ENCODE measurements at places on chromosomes 7 and 10.
A peak's percentile ranks its signal among the peaks of the same experiment; 100 is the strongest.

DNA sequence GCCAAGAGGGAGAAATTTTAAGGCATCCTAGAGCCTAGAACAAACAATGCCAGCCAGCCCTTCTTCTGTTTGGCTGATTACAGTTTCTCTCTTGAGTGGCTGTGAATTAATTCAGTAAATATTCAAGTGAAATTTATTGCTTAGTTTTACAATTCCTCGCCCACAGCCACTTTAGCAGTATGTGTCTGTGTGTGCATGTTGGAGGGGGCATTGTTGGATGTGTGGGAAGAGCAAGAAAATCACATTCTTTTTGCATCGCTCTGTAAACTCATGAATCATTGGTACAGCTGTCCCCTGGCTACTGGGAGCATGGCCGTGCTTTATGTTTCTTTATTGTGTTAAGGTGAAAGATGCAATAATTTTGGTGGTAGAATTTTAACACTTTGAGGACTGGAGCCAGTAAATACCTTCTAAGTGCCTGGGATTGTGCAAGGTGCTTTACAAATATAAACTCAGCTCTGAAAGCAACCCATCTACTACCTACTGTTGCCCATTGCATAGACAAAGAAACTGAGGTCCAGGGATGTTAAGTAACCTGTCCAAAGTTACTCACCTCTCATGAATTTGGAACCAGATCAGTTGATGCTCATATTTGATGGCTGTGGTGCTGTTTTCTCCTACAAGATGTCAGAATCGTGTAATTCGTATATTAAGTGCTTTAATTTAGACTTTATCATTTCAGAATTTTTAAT lies 89.9 kb upstream of the BTBD16 start:
- peak; percentile 14 for DNase-seq

DNA sequence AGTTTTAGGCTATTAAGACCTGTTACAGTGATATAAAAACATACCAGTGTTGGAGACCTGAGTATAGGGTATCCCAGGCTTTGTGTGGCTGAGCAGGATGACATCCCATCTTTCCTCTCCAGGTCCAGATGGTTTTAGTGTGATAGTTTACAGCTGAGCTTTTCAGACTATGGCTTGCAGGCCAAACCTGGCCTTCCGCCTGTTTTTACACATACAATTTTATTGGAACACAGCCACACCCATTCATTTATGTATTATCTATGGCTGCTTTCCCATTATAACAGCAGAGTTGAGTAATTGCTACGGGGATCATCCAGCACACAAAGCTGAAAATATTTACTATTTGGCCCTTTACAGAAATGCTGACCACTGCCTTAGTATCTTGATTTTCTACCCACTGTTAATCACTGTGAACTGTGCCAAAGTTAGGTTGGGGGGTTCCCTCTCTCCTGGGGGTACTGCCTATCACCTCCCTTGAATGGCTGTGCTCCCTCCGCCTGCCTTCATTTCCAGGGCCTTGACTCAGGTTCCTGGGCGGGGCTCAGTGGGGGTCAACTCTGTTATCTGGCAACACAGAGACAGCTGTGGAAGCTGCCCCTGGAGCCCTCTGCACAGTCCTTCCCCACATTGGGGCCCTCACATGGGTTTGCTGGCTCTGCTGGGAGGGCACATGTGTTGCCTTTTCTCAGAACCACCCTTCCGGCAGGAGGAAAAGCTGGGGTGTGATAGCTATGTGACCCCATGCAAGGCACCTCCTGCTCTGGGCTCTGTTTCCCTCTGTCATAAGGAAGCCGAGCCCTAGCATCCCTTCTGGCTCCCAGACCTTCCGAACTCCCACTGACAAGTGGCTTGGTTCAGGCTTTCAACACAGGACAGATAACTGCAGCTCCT lies 40.3 kb upstream of the SH2D4B start:
- DNase-seq: no peak

DNA sequence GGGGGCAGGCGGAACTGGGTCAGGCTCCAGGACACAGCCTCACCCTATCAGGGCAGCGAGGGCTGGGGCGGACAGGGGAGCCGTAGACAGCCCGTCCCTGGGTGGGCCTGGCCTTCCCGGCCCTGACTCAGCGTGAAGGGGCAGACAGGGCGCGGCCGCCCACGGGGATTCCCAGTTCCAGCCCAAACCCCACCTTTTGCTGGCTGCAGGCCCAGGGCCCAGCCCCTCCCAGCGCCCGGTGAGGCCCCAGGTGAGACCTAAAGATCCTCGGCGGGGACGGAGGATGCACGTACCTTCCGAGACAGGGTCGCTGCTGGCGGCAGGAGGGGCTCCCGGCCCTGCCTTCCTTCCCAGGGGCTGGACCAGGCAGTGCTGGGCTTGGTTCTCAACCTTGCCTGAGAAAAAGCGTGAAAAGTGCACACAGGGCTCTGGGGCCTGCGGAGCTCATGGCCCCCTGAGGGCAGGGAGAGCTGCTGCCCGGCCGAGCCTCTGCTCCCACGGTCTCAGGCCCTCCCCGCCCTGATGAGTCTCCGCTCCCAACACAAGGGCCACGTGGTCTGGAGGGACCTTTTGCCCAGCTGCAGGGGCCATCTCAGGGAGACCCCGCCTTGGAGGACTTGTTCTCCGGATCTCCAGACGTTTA lies 43.9 kb upstream of the DNAJB6 start:
- DNase-seq: no peak

GRCh38 chr7:20541608-20542349 lies 73.7 kb upstream of the ABCB5 start:
- DNase-seq: no peak

DNA sequence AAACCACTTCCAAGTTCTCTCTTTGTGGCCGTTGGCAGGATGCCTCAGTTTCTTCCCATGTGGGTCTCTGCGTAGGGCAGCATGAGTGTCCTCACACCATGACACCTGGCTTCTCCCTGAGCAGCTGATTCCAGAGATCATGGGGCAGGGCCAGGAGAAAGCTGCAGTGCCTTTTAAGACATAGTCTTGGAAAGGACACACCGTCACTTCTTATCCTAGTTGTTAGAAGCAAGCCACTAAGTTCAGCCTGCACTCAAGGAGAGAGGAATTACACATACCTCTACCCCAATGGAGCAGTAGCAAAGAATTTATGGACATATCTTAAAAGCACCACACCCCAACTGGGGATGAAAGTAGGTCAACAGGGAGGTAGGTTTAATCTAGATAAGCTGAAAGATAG lies 16.4 kb downstream of the NODAL start:
- DNase-seq: no peak

- peak; percentile 84 for DNase-seq
These were observed 24.1 kb downstream of the HIPK2 start for GRCh38 chr7:139753693-139754111.

GRCh38 chr7:50203521-50203920 lies 101.0 kb upstream of the IKZF1 start:
- no peak for DNase-seq

DNA sequence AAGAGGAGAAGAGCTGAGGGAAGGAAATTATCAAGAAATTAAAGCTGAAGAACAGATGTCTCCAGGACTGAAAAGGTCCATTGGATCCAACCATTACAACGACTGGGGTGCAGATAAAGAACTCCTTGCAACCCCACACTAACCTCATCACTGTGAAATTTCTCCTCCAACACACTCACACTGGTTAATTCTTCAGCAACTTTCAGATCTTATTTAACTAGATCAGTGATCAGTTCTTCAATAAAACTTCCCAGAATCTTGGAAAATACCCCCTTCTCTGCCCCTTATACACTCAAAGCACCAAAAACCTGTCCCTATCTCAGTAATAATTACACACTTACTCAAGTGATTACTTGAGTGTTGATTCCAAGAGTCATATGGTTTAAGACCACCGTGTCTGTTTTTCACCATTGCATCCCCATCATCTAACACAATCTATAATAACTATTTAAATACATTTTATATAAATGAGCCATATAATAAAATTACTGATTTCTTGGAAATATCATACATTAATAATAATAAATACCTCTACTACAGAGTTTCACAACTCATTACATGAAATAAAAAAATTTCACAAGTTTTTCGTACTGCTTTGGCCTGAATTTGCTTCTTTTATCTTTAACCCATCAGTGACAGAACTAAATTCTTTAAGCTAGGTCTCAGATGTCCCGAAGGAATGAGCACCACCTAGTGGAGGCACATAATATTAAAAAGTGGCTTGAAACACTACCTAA lies 123.7 kb downstream of the MPP7 start:
- DNase-seq: peak; percentile 24

GRCh38 chr7:128904381-128905197 lies 5.9 kb downstream of the KCP start:
- DNase-seq: peak; percentile 43

- DNase-seq: no peak
These were observed 50.7 kb downstream of the VIM start for GRCh38 chr10:17278607-17279240.

- no peak for DNase-seq
These were observed 79.3 kb downstream of the INSYN2A start for GRCh38 chr10:127117125-127117524.

- DNase-seq: peak; percentile 90
These were observed 32.8 kb upstream of the RHEB start for GRCh38 chr7:151552352-151553028.

DNA sequence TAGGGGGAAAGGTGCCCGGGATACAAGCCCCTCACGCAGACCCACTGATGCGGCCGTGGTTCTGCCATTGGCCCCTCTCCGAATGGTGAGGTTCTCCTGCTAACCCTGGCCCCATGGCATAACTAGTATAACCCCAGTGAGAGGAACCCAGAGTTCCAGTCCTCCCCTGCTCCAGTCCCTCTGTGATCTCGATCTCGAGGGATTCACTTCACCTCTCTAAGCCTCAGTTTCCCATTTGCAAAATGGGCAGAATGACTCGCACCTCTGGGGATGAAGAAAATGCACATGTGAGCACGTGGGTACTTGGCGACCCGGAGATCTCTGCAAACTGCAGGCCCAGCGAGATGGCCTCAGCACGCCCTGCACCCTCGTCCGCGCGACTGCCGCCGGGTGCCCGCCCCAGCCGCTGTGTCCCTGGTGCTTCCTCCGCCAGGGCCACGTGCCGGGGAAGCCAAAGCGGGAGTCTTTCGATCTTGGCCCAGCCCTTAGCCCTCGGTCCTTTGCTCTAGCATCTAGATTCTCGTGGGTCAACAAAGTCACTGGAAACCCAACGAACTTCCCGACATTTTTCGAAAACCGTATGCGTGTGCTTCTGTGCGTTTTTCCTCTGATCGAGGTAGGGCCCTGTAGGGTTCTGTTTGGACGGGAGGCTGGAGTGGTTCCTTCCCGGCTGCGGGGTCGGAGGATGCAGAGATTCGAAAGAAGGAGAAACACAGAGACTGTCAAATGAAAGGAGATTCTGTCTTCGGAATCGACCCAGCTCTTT lies 169.8 kb downstream of the UBE2H start:
- no peak for DNase-seq

GRCh38 chr7:121449329-121449728 lies 53.2 kb upstream of the FAM3C start:
- DNase-seq: no peak

DNA sequence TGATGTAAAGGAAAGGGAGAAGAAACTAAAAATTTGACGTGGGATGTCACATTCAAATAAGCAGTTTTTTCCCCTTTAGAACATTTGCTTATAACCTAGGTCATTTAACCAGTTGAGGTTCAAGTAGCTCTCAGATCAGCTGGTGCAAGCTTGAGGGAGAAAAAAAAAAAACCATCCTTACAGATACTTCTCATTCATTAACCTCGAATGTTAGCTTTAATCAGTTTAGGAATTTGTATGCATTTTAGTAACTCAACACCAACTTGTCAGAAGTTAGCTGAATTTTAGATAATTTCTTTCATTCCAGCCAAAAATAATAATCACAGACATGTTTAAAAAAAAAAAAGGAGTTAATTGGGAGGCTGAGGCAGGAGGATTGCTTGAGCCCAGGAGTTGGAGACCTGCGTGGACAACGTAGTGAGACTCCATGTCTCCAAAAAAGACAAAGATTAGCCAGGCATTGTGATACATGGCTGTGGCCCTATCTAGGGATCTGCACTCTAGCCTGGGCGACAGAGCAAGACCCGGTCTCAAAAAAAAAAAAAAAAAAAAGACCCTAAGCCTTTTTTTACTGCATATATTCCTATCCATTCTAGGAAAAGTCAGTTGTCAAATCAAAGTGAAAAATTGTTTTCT lies 46.2 kb downstream of the BMPR1A start:
- DNase-seq: no peak

- DNase-seq: no peak
These were observed 225.5 kb downstream of the ANKRD7 start for GRCh38 chr7:118449797-118450567.

DNA sequence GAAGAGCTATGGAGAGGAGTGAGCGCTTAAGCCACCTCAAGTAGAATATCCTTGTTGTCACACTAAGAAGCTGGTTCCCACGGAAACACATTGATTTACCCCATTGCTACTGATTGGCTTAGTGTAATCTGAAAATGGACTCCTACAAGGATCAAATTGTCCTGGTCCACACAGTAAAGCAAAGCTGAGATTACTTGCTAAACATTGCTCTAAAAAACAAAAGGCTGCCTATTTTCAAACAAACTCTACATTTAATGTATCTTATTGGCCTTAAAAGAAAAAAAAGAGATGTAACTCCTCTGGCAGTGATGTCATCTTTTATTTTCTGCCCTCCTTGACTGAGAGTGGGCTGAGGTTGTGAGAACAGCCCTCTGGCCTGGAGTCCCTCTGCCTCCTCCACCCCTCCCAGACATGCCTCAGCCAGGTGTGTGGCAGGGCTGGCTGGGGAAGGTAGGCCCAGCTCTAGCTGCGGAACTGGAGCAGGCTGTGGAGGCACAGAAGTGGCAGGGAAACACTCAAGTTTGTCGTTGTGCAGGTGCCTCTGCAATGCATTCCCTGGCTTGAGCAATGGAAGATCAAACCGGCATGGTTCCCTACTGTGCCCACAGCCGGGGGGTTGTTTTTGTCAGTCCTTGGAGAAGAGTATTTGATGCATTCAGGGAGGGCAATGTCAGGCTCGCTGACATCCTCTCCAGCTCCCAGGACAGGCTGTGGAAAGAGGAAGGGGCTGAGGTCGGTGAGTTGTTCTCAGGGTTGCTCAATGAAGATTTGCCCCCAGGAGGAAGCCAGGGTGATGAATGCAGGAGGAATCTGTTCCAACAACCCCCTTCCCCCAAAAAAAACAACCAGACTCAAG lies 9.1 kb downstream of the KLF6 start:
- DNase-seq: no peak

GRCh38 chr7:155263581-155264143 lies 34.0 kb upstream of the INSIG1 start:
- DNase-seq: no peak

DNA sequence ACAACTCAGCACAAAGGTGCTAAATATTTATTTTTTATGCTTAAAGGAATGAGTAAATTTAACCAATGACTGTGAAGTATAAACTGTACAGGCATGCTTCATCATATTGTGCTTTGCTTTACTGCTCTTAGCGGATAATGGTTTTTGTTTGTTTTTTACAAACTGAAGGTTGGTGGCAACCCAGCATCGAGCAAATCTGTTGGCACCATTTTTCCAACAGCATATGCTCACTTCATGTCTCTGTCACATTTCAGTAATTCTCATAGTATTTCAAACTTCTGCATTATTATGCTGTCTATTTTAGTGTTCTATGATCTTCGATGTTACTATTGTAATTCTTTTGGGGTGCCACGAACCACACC lies 22.8 kb downstream of the BRAF start:
- no peak for DNase-seq

- no peak for DNase-seq
These were observed 12.9 kb downstream of the ARL3 start for GRCh38 chr10:102701272-102701671.

Data from NCI-H1092 treated with DMSO at 0.1 percent for 48 hours (cell line).